COR-L47 (cell line): ENCODE measurements at places on chromosomes 16 and 17.

GRCh38 chr17:40460968-40461731 is 17.9 kb downstream of the IGFBP4 start:
- DNase-seq = no peak

DNA sequence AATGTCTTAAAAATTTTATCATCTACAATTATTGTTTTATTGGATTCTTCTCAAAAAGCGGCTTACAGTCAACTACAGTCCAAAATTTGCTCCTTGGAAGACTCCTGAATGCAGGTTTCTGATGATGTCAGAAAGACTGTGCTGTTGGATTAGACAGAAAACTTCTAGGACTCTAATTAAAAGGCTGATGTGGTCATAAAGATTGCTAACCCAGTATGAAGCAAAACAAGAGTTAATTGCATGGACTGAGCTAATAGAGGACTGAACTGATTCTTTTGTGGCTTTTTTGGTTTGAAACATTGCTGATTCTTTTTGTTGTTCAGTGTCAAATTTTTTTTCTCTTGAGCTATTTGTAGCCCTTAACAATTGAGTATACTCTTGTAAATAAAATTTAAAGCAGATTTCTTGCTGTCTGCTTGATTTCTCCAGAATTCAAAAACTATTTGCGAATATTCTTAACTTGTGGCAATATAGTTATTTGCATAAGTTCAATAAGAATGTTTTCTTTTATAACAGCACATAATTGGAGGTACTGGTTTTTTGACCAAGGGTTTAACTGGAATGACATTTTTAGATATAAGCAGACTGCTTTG is 33.1 kb upstream of the LCMT1 start:
- no peak for DNase-seq

- DNase-seq = no peak
Measured at GRCh38 chr17:69470702-69471101, 56.2 kb downstream of the MAP2K6 start.

DNA sequence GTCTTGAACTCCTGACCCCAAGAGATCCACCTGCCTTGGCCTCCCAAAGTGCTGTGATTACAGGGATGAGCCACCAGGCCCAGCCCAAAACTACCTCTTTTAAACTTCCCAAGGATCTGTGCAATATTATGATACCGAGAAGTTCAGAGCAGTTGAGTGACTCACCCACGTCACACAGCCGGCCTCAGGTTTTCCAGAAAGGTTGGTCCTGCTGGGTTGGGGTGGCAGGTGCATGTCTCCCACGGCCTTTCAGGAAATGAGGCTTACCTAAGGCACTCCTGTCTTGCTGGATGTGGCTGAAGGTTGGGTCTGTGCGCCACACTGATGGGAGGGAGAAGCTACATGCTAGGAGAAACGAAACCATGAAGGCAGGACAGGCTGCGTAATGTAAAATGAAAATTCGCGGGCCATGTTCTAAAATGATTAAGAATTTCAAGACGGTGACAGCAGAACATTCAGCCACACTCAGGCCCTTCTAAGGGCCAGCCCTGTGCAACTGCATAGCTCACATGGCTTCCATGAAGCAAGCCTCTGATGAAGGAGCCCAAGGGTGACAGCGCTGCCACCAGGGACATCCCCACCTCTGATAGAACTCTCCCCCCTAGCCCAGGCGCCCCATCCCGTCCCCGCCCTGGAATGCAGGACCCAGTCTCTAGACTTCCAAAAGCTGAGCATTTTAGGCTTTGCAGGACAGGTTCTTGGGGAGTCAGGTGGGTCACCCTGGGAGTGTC is 6.6 kb upstream of the GLIS2 start:
- DNase-seq = no peak

DNA sequence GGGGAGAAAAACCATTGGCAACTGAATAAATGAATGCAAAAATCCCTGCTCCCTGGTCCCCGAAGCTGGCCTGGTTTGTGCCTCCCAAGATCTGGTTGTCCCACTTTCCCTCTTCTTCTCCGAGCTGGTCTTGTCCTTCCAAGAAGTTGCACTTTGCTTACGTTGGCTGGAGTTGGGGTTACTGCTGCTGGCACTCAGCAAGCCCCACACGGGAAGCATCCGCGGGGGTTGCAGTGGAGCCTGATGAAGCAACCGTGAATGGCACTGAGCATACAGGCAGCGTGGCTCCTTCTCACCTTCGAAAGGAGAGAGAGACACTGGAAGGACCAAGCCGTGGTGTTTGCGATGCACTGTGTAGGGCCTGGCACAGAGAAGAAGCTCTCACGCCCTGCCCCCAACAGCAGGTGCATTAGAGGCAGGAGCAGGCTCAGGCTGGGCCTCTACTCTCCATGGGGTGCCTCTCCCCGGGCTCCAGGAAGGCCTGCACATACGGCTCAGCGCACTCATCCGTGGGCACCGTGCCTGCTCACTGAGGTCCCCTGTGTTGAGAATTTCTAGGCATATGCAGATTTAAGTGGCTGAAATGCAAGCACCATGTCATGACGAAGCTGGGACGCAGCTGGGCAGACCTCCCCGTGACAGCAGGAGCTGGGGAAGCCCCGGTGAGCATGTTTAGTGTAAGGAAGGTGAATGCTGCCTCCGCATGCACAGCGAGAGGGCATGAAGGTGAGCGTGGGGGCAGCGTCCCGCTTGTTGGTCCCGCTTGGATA is 12.1 kb downstream of the CA5A start:
- DNase-seq = peak; percentile 98

GRCh38 chr16:9092282-9092977 is 986 bp downstream of the HAPSTR1 start:
- peak; percentile 9 for DNase-seq

DNA sequence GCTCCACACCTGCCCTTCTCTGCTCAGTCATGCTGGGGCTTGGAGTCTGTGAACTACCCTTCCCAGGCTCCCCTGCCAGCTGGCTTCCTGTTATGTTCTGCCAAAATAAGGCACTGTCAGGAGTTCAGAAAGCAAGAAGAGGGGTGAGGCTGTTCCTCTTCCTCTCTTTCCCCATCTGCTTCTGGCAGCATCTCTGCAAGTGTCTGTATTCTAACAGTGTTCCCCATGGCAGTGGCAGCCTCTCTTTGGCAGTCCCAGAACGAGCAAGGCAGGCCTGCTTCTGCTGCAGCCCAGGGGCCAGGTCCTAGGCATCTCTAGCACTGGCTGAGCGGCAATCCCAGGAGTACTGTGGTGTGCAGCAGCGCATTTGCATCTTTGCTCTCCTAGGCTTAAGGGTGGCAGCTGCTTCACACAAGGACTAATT is 219.1 kb downstream of the STX8 start:
- no peak for DNase-seq

DNA sequence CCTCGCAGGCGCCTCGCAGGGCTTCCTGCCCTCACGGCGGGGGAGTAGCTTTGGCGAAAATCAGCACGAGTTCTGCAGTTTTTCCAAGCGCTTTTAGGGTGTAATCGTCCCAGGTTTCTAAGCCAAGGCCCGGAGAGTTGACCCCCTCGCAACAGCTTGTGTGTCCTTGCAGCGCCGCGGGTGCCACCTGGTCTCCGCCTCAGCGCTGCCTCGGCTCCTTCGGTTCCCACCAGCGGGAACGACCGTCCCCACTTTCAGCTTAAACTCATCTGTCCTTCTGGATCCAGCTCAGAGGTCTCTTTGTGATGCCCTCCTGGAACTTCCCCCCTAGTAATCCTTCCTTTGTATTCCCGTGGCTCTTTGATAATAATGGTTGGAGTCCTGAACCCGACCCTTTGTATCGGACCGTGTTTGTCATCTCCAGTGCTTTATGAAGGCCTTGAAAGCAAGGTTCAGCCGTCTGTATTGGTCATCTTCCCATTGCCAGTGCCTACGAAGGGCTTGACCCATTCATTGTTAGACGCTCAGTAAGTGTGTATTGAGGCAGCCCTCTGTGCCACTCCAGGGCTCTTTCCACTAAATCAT is 858 bp upstream of the SMARCE1 start:
- DNase-seq = no peak

DNA sequence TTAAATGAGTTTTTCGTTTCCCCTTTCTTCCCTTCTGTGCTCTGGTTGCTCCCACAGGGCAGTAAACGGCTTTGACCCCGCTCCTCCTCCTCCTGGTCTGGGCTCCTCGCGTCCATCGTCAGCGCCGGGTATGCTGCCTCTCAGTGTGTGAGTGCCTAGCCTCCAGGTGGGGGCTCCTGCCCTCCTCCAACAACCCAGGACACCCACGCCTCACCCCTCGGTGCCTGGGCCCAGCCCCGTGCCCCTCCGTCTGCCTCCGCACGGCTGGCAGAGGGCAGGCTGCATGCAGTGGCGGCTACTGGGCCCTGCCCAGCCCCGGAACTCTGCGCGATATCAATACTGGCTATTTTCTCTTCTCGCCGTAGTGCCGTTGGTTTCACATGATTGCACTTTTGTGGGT is 31.2 kb downstream of the NDEL1 start:
- no peak for DNase-seq

DNA sequence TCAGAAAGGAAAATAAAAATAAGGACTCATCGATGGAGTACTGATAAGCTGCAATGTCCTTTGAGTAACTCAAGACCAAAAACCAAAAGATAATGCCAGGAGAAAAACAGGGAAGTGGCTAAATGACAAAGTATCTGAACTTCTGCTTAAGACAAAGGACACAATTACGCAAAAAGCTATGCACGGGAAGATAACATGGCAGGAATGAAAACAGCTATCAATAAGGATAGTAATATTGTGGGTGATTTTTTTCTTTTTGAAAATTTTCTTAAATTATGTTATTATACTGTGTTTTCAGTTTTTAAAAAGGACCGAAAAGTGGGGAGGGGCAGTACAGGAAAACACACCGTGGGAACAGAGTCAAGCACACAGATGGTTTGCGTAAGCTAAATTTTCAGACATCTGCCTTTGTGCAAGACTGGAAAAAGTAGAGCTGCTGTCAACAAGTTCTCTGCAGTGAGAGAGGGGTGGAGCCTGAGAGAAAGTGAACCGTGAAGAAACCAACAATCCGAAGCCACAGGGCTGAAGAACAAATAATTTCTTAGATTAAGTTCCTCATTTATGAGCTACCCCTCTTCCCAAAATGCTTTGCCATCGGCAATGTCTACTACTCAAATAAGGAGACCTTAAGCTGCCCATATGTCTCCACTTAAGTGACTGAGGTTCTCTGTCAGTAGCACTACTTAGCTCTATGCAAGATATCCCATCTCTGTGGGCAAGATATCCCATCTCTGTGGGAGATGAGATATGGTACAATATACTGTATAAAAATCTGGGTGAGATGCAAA is 99.9 kb upstream of the CORO6 start:
- DNase-seq = no peak

- DNase-seq = no peak
Measured at GRCh38 chr17:82231562-82232321, 2.9 kb downstream of the SLC16A3 start.

DNA sequence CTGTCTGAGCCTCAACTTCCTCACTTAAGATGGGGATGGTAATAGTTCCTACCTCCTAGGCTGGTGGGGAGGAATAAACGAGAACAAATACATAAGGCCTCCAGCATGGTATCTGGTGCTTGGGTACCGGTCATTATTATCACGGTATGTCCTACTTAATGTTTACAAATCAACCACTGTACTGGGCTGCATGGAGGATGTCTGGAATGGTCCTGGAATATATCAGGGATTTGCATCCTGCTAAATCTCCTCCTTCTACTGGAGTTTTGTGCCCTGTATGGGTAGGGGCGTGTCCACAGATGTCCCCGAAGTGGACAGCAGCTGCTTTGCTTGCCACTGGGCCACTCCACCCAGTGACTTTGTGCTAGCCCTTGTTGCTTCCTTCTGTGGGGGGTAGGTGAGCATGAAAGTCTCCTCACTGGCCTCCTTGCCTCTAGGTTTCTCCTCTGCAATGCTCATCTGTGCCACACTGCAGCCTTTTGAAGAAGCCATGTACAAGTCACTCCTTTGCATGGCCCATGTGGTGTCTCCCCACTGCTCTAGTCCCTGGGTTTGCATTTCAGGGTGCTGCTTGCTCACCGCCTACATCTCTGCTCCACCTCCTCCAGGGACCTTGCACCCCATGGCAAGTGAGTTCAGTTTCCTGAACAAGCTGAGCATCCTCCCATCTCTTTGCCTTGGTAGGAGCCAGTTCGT is 2.2 kb upstream of the CMIP start:
- DNase-seq = no peak

GRCh38 chr16:8655184-8655717 is 19.2 kb upstream of the ABAT start:
- peak; percentile 17 for DNase-seq

GRCh38 chr16:85363881-85364280 is 249.2 kb upstream of the GSE1 start:
- no peak for DNase-seq

- no peak for DNase-seq
Measured at GRCh38 chr16:24861461-24861860, 15.7 kb downstream of the SLC5A11 start.

DNA sequence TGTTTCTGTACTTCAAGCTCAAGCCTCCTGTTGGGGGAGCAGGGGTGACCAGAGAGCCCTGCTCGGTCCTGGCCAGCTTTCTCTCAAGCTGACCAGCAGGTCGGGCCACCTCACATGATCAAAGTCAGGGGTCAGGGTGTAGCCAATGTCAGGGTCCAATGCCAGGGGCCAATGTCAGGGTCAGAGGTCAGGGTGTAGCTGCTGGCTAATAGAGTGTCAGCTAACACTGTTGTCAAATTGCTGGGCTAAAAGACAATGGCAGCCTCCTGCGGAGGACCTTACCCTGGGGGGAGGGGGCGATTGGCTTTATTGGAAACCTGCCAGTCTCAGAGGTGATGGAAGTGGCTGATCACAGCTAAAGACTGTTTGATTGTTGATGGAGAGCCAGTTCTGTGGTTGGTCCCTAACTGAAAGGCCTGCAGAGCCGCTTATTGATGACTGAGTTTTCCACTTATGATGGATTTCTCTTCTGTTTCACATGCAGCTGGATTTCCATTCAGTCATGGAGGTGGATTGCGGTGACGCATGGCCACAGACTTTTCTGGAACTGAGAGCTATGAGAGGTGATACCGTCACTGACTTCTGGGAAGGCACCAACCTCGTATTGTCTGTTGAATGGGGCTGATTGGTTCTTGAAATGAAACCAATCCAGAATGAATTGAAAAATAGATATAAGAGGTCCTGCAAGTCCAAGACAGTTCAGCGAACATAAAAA is 97.4 kb upstream of the ZFHX3 start:
- no peak for DNase-seq

DNA sequence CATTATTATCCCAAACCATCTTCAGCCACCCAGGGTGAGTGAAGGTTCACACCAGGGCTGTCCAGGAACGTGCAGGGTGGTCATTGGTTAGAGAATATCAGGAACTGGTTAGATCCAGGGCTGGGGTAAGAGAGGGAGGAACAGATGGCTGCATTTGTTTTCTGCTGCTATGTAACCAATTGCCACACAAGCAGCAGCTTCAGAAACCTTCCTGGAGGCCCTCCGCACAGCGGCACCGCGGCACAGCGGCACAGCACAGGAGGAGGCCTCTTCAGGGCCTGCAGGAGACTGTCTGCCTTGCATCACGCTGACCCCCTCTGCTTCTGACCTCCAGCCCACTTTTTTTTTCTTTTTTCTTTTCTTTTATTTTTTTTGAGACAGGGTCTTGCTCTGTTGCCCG is 86.1 kb downstream of the KCNJ12 start:
- no peak for DNase-seq

DNA sequence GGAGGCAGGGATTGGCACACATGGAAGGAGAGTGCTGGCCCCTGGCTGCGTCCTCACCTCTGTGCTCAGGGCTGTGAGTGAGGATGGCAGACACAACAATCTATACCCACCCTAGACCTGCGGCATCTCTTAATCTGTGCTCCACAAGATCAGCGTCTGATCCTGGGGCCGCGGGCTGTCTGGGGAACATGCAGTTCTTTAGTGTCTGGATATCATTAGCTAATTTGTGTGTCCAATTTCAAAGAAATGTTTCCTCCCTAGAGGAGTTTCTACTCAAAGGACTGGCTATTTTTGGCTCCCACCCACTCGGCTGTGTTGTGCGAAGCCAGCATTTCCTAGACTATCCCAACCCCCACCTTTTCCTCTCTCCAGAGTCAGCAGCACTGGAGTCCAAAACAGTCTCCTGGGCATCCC is 93.8 kb downstream of the GRIN2A start:
- DNase-seq = no peak
